Stimulated activated CD8-positive, alpha-beta memory T cell treated with anti-CD3 and anti-CD28 coated beads, Interleukin-4, amount 100 ng/mL, for 24 hours (primary cell): ENCODE measurements at places on chromosomes 1 and 21.

- DNase-seq = no peak
These were observed 163.9 kb downstream of the ST6GALNAC5 start for GRCh38 chr1:77031106-77031662.

GRCh38 chr1:179800481-179800880, 57.4 kb downstream of the FAM163A start:
- no peak for DNase-seq

- peak; percentile 10 for DNase-seq
These were observed at the start of gene BACE2 for GRCh38 chr21:41167348-41168342. Gene BACE2 (plus strand): TSS chr21:41168160. CDS start chr21:41168264, 104 bp downstream.

DNA sequence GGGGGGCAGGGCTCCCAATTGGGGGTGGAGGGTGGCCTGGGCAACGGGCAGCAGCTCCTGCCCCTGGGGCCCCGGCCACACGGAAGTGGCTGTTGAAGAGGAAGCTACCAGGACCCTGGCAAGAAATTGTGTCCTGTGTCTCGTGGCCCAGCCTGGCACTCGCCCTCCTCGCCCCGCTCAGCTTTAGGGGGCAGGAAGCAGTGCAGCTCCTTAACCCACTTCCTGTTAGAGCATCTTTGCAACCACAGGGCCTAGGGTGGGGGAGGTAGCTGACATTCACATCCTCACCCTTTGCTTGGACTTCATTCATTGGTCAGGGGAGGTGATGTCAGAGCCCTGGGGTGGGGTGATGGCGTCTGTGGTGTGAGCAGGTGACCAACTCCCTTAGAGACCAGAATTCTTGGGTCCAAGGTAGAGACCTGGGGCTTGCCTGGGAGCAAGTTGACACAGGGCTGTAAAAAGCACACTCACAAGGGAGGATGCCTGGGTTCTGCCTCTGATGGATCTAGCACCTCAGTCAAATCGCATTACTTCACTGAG, at the start of gene ARHGAP30:
TSS of gene ARHGAP30 (minus strand) at position 161 of the 540 bp plus-strand sequence. CDS start 267 bp downstream, outside the sequence.
- peak; percentile 78 for DNase-seq

GRCh38 chr1:209326831-209327230, 256.7 kb upstream of the CAMK1G start:
- no peak for DNase-seq

GRCh38 chr1:78892260-78892840, 114.2 kb downstream of the ADGRL4 start:
- DNase-seq = no peak

GRCh38 chr1:39141925-39142324, 62.6 kb upstream of the MACF1 start:
- no peak for DNase-seq

DNA sequence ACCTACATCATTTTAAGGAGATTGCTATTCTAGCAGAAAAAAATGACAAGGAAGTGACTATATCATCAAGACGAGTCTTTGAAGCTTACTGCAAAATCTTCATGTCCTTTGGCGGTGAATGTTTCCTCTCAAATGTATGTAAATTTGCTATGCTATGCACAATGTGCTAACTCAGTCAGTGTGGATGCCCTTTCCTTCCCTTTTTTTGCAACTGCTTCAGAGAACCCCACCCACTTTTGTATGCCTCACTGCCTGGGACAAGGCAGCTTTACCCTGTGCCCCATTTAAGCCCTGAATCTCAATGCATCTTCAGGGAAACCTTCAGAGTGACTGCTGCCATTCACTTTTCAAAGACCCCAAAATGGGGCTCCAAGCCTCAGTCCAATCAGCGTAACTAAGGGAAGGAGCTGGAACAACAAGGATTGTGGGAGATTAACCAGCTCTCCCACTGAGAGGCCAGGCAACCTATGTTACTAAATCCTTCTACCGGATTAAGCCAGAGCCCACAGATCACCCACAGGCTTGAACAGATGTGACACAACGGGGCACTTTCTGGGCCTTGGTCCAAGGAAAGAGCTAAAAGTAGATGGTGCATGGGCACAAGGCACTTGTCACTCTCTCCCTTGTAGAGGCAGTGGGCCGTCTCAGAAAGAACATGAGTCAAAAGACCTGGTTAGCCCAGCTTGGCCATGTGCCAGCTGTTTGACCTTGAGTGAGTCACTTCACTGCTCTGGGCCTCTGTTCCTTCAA, 154.4 kb downstream of the PLPP3 start:
- DNase-seq = no peak

GRCh38 chr1:76074321-76075187, at the start of gene ST6GALNAC3:
Gene ST6GALNAC3 (plus strand): TSS chr1:76074746.
- peak; percentile 70 for DNase-seq

DNA sequence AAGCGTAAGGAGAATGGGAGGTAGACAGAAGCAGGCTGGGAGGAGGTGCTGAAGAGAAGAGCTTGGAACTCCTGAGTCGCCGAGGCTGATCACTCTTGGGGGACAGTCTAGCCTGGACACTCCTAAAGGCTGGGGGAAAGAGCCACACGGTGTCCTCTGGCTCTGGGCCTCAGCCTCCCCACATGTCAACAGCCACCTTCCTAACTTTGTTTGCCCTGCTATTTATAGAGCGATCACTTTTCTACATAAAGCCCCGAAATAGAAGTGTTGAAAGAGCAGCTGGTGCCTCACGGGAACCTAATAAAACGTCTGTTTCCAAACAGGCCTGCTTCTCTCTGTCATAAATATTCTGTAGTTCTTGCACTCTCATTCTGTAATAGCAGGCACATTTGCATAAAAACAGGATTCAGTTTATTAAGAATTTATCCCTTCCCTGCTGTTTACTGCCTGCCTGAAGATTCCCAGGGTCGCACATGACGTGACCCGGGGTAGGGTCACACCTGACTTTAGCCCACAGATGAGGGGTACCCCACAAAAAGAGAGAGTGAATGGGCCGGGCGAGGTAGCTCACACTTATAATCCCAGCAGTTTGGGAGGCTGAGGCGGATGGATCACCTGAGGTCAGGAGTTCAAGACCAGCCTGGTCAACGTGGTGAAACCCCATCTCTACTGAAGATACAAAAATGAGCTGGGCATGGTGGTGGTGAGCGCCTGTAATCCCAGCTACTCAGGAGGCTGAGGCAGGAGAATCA, 212.5 kb downstream of the TOMM20 start:
- no peak for DNase-seq

DNA sequence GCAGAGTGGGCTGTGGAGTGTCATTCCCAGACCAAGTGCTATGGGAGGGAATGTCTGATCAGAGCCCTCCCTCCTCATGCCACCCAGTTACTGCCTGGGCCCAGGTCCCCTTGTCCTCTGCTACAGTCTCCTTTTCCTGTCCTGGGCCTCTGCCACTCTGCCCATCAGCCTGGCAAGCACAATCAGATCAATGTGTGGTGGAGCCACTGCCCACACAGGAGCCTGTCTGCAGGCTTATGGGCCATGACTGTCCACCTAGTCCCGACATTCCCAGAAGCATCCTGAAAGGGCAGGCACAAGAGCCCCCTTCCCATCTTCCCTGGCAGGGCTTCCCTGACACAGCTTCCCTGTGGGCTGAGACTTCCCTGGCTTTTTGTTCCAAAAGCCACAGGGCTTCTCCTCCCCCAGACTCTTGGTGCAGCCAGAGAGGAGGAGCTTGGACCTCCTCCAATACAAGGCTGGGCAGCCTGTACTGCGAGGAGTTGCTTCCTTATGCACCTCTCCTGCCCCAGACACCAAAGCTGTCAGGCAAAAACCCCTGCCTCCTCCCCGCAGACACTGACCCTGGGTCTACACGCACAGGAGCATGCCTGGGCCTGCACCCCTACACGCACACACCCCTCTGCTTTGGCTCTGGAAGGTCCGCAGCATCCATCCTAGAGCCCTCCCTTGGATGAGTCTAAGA, 29.2 kb upstream of the CNTN2 start:
- DNase-seq = no peak

DNA sequence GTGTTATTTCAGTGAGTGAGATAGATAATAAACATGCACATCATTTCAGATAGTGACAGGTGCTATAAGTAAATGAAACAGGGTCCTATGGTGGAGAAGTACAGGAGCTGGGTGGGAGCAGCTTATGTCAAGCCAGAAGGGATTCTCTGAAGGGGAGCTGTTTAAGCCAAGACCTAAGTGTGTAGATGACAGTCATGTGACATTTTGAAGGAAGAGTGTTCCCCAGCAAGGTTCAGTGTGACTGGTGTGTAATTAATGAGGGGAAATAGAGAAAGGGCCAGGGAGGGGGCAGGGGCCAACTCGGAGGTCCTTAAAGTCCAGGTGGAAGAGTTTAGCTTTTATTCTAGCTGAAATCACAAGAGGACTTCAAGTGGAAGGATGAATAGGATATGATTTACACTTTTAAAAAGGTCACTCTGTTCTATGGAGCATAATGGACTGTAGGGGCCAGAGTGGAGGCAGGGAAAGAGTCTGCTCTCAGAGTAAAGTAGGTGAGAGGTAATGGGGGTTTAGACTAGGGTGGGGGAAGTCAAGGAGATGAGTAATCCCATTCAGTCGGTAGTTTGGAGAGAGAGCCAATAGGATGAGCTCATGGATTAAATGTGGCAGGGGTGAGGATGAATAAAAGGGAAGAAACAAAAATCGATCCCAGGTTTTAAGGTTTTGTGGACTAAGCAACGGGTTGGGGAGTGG, 243.1 kb downstream of the CACNA1E start:
- no peak for DNase-seq

- no peak for DNase-seq
These were observed 74.6 kb downstream of the DNTTIP2 start for GRCh38 chr1:93804412-93804811.

DNA sequence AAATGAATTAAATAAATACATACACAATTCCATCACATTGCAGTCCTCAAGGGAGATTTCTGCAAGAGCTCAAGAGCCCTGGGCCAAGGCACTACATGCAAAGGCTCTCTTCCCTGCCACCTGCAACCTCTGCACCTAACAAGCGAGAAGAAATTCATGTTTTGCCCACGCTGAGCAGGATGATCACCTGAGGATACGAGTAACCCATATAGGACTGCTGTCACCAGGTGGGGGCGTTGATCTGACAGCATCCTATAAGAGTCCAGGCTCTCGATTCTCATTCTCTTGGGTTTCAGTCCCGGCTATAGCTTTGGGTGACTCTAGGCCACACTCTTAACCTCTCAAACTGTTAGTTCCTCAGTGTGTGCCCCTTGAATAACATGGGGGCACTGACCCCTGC, 18.7 kb upstream of the SPOCD1 start:
- no peak for DNase-seq

DNA sequence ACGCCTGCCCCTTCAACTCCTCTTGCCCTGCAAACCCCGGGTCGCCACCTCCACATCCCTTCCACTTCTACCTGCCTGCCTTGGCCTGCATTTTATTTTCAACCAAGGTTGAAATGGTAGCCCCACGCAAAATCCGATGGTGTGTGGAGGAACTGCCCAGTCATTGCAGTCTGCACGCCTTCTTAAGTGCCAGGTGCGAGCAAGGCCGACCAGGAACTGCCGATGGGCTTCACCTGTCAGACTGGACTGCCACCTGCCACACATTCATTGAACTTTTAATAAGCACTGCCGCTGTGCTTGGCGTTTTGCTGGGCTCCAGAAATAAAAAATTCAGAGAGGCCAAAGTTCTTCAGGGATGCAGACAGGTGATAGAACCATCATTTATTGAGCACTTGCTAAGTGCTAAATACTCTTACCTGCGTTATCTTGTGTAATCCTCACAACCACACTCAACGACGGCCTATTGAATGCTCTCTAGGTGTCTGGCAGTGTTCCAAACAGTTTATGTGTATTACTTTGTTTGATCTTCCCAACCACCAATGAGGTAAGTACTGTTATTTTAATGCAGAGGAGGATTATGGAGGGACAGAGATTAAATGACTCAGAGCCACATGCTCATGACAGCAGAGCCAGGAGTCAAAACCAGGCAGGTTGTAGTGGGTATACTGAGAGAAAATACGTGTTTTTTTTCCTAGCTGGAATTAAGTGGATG, 36.2 kb downstream of the CACHD1 start:
- no peak for DNase-seq

- DNase-seq = no peak
These were observed 23.0 kb upstream of the SLC1A7 start for GRCh38 chr1:53165408-53165961.

DNA sequence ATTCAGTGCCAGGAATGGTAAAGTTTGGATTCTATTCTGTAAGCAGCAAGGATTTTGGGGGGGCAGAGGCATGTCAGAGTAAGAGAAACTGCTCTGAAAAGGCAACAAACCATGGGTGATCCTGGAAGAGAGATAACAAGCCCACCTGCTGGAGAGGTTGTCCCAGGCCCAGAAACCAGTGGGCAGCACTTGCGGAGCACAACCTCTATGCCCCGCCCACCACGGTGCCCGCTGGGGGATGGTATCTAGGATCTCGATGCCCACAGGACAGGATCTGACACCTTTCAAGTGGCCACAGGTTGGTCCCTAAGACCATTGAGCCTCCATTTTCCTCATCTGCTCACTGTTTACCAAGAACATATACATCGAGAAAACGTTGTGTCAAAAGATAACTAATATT, 20.3 kb upstream of the MUL1 start:
- DNase-seq = no peak

DNA sequence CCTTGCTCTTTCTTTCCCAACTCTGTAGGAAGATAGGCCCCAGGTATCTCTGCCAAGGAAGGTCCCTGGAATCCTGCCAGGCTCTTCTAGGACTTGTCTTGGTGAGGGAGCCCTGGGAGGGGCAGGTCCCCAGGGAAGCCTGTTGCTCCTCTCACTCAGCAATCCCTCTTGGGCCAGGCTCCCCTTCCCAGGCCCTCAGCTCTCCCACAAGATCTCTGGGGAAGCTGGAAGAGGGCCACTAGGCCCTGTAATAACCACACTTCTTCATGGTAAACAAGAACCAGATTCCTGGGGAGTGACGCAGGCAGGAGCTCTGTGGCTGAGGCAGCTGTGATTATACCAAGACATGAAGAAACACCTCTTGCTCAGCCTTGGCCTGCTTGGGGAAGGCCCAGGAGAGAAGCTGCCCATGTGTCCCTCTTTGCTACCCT, 9.9 kb upstream of the MAPKAPK2 start:
- no peak for DNase-seq

- DNase-seq = peak; percentile 69
These were observed 2.3 kb upstream of the KCNC4 start for GRCh38 chr1:110207831-110208230.

DNA sequence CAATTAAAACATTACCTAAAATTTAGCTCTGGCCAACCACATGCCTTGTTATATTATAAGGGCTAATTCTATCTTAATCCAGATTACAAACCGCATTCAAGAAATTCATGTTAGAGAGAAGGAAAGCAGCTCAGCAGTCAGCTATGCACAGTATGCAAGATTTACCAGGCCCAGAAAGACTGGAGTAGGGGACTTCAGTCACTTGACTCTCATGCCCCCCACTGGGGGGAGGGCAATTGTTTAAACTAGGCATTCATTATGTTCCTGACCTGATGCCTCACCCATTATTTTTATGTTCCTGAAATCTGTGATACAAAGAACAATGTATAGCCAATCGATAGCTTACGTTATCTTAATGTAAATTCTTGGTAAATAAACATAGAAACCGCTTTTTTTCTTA, 96.9 kb downstream of the ZNF644 start:
- DNase-seq = no peak

GRCh38 chr1:185010361-185010760, 35.0 kb upstream of the RNF2 start:
- no peak for DNase-seq
